ENCODE measurements at places on chromosomes 2 and 18. TPM values are rescaled to one million over a fixed set of nuclear protein-coding genes. Genes with fewer than 3 reads are reported as not detected.

DNA sequence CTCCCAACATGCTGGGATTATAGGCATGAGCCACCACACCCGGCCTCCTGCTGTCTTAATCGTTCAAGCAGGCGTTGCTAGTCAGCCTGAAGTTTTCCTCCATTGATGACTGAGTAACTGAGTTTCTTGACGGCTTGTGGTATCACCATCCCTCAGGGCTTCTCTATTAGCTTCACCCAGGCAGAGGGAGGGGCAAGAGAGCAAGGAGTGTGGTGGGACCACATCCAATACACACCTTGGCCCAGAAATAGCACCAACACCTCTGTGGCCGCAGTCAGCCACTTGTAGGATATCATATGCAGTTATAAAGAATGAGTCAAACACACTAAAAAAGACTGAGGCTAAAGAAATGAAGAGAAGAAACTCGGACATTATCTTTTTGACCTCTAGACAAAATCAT lies 1009.4 kb upstream of the CELF4 start:
- no peak for DNase-seq

- no peak for DNase-seq
Observed at GRCh38 chr18:72819050-72819449, 48.7 kb downstream of the NETO1 start.

DNA sequence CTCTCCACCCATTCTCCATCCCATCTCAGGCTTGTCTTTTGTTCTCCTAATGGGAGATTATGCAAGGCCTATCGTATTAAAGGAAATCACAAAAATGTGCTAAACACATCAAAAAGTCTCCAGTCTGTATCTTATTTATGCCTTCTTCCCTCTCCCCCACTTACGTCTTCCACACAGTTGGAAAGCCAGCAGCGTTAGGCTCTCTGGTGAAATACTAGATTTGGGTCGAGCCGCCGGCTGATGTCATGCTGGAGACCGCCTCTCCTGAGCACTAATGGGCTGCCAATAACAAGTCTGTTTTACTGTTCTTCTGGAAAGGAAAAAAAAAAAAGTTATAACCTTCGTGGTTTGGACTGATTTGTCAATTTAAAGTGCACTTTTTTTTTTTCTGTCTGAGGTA lies 182.7 kb upstream of the SIX2 start:
- DNase-seq: no peak

DNA sequence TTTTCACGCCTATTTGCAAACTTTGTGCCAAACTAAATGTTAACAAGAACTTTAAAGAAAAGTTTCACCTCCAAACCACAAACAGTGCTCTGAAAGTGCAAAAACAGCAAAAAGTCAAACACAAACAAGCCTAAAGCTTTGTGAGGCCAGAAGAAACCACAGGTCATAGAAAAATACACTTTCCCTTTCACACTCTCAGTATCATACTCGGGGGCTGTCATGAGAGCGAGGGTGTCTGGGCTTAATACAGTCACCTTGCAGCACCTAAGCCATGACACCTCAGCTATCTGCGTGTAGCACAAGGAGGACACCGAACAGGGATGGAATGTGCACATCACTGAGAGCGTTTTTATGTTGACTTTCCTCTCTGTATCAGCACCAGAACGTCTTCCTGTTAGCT lies 26.6 kb upstream of the SEH1L start:
- no peak for DNase-seq

- no peak for DNase-seq
Observed at GRCh38 chr2:159961037-159961436, 101.4 kb downstream of the PLA2R1 start.

The VWC2L gene
- not detected for total RNA-seq
